Gastroesophageal sphincter (tissue), 4 donors: ENCODE measurements at places on chromosomes 12 and 14. TPM values are rescaled to one million over a fixed set of nuclear protein-coding genes. Genes with fewer than 3 reads are reported as not detected.

The WNT5B gene
- 9.4 TPM for total RNA-seq

The SYT10 gene
- total RNA-seq: 0.99 TPM

The SLC4A8 gene
- total RNA-seq: 0.27 TPM

The LMO3 gene
- 128 TPM for total RNA-seq

The TPPP2 gene
- not detected for total RNA-seq
